ENCODE measurements at places on chromosomes 4 and X. TPM values are rescaled to one million over a fixed set of nuclear protein-coding genes. Genes with fewer than 3 reads are reported as not detected.

DNA sequence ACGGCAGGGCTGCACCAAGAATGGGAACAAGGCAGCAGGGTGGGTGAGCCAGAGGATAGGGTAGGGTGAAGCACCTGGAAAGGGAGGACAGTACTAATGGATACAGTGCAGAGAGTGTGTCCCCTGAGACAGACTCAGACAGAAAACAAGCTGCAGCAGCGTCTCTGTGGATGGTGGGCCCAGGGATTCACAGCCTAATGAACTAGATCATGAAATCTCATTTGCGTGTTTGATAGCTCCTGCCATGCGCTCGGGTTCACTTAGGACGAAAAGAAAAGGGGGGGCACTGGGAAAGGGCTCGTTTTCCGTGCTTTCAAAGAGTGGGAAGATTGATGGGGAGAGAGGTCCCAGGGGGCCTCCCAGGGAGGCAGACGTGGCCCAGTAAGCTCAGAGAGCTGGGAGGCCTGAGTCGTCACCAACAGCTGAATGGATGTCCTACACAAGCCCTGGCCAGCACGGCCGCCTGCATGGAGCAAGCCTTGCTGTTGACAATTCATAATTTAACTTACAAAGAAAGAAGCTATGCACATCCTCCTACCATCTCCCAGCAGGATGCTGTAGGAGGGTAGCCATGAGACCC is 446.9 kb downstream of the BCOR start:
- H3K36me3 ChIP-seq: no peaks in the 10 kb centered on the region
- no peak for DNase-seq
- H3K27me3 ChIP-seq: no peaks in the 10 kb centered on the region

GRCh38 chr4:143291314-143291713 is 45.4 kb upstream of the GAB1 start:
- H3K36me3 ChIP-seq: no peaks in the 10 kb centered on the region
- no peak overlapping the region for H3K27ac ChIP-seq
- H3K4me1 ChIP-seq: no peaks in the 10 kb centered on the region
- DNase-seq: no peak
- H3K4me3 ChIP-seq: no peak overlapping the region
- H3K27me3 ChIP-seq: no peaks in the 10 kb centered on the region

- no peak overlapping the region for H3K4me3 ChIP-seq
- no peaks in the 10 kb centered on the region for H3K4me1 ChIP-seq
- no peaks in the 10 kb centered on the region for H3K27me3 ChIP-seq
Observed at GRCh38 chr4:14767142-14767541, 235.1 kb upstream of the CPEB2 start.

DNA sequence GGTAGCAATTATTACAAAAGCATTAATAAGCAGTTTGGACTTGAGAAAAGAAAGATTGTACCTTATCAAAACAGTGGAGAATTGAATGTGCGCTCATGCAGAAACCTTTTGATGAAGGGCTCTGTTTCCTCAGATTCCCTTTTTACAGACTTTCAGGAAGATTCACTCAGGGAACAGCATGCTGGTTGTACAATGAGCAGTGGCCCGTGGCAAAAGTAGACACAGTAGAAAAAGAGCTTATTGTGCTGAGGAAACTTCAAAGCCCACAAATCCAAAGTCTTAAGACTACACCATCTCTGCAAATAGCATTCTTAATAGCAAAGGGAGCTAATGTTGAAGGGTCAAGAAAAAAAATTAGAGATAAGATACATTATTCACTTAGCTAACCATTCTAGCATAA is 858.9 kb downstream of the PDHA2 start:
- H3K27ac ChIP-seq: no peak overlapping the region
- no peak for DNase-seq
- H3K4me1 ChIP-seq: no peaks in the 10 kb centered on the region
- peaks cover 4% of the 10 kb centered on the region for H3K27me3 ChIP-seq

- H3K4me1 ChIP-seq: no peaks in the 10 kb centered on the region
- no peaks in the 10 kb centered on the region for H3K36me3 ChIP-seq
- H3K27me3 ChIP-seq: no peaks in the 10 kb centered on the region
- DNase-seq: no peak
- H3K4me3 ChIP-seq: no peak overlapping the region
- no peak overlapping the region for H3K27ac ChIP-seq
Observed at GRCh38 chrX:133838761-133839676, 146.4 kb downstream of the GPC3 start.

DNA sequence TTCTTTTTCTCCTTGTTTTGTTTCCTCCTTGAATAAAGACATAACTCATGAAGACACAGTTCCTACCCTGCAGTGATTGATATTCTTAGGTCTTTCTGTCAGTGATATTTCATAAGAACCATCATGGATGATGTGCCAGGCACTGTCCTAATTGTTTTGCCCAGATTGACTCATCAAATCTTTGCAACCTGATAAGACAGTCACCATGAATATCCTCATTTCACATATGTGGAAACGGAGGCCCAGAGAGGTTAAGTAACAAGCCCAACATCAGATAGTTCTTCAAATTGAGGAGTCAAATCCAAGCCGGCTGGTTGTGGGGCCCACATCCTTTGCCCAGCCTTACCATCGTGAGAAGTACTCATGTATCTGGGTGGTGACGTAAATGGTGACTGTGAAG is 69.9 kb downstream of the SEL1L3 start:
- H3K36me3 ChIP-seq: no peaks in the 10 kb centered on the region
- no peak for DNase-seq
- no peak overlapping the region for H3K27ac ChIP-seq
- no peaks in the 10 kb centered on the region for H3K27me3 ChIP-seq

GRCh38 chr4:21083413-21083812 is 383.2 kb downstream of the PACRGL start:
- no peaks in the 10 kb centered on the region for H3K27me3 ChIP-seq
- H3K27ac ChIP-seq: no peak overlapping the region
- DNase-seq: no peak
- no peaks in the 10 kb centered on the region for H3K36me3 ChIP-seq
- no peak overlapping the region for H3K4me3 ChIP-seq

- no peak overlapping the region for H3K27ac ChIP-seq
- no peaks in the 10 kb centered on the region for H3K36me3 ChIP-seq
- no peak for DNase-seq
- H3K27me3 ChIP-seq: peaks cover 3% of the 10 kb centered on the region
- H3K4me1 ChIP-seq: no peaks in the 10 kb centered on the region
Observed at GRCh38 chrX:140608111-140608510, 101.4 kb upstream of the LINC00632 start.

GRCh38 chr4:185734214-185734613 is 77.8 kb downstream of the SORBS2 start:
- H3K27me3 ChIP-seq: no peaks in the 10 kb centered on the region
- H3K36me3 ChIP-seq: peaks cover 10% of the 10 kb centered on the region
- no peak overlapping the region for H3K27ac ChIP-seq
- no peak for DNase-seq
- peaks cover 5% of the 10 kb centered on the region for H3K4me1 ChIP-seq
- H3K4me3 ChIP-seq: no peak overlapping the region

GRCh38 chr4:81220271-81220670 is 5.2 kb upstream of the PRKG2 start:
- no peaks in the 10 kb centered on the region for H3K4me1 ChIP-seq
- no peaks in the 10 kb centered on the region for H3K36me3 ChIP-seq
- no peaks in the 10 kb centered on the region for H3K27me3 ChIP-seq
- no peak for DNase-seq
- H3K4me3 ChIP-seq: no peak overlapping the region

- no peak for DNase-seq
- no peak overlapping the region for H3K27ac ChIP-seq
- no peak overlapping the region for H3K4me3 ChIP-seq
- no peaks in the 10 kb centered on the region for H3K36me3 ChIP-seq
Observed at GRCh38 chr4:6201580-6202091, 1.3 kb upstream of the JAKMIP1 start.

DNA sequence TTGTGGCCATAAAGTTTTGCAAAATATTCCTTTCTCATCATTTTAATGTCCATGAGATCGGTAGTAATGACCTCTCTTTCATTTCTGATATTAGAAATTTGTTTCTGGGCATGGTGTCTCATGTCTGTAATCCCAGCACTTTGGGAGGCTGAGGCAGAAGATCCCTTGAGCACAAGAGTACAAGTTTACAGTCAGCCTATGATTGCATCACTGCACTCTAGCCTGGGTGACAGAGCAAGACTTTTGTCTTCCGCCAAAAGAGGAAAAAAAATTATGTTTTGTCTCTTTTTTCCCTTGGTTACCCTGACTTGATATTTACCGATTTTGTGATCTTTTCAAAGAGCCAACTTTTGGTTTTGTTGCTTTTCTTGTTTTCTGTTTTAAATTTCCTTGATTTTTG is 10.8 kb upstream of the NKAP start:
- no peak overlapping the region for H3K27ac ChIP-seq
- H3K36me3 ChIP-seq: no peaks in the 10 kb centered on the region
- no peak overlapping the region for H3K4me3 ChIP-seq
- no peaks in the 10 kb centered on the region for H3K4me1 ChIP-seq

GRCh38 chr4:101600287-101600686 is 190.2 kb upstream of the BANK1 start:
- no peak overlapping the region for H3K4me3 ChIP-seq
- no peaks in the 10 kb centered on the region for H3K36me3 ChIP-seq
- H3K4me1 ChIP-seq: no peaks in the 10 kb centered on the region
- H3K27ac ChIP-seq: no peak overlapping the region
- H3K27me3 ChIP-seq: no peaks in the 10 kb centered on the region
- no peak for DNase-seq

DNA sequence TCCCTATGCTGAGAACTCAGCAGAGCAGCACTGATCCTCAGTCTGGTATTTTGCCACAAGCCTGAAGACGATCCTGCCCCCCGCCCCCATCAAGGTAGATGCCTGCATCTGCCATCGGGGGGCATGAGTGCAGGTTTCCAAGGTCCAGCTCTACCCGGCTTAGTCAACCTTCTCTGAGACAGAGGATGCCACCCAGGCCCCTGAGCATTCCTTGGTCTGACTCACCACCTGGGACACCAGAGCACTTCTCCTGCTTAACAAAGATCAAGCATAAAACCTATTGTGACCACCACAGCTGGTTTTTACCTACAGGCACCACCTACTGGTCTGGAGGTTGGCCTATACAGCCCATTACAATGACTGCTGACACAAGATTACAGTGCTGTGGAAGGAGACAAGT is 1168.1 kb downstream of the PCDH19 start:
- no peaks in the 10 kb centered on the region for H3K36me3 ChIP-seq
- H3K4me1 ChIP-seq: no peaks in the 10 kb centered on the region
- no peak for DNase-seq
- H3K27me3 ChIP-seq: no peaks in the 10 kb centered on the region

- H3K4me1 ChIP-seq: no peaks in the 10 kb centered on the region
- DNase-seq: no peak
- H3K36me3 ChIP-seq: no peaks in the 10 kb centered on the region
Observed at GRCh38 chr4:7319024-7319423, 115.7 kb downstream of the PSAPL1 start.

DNA sequence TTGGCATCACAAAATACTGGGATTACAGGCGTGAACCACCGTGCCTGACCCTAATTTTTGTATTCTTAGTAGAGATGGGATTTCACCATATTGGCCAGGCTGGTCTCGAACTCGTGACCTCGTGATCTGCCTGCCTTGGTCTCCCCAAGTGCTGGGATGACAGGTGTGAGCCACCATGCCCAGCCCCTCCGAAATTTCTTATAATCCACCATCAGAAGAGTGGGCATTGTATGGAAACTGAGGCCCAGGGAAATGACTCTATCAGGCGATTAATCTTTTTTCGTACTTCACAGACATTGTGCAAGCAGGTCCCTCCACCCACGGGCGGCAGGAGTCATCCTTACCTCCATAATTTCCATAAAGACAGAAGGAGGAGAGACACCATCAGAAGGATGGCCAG is 16.0 kb downstream of the CRLF2 start:
- no peak for DNase-seq
- H3K27me3 ChIP-seq: no peaks in the 10 kb centered on the region
- H3K36me3 ChIP-seq: no peaks in the 10 kb centered on the region
- no peak overlapping the region for H3K27ac ChIP-seq
- no peak overlapping the region for H3K4me3 ChIP-seq

- no peak overlapping the region for H3K4me3 ChIP-seq
- peaks cover 8% of the 10 kb centered on the region for H3K4me1 ChIP-seq
- H3K27ac ChIP-seq: no peak overlapping the region
- no peak for DNase-seq
- no peaks in the 10 kb centered on the region for H3K27me3 ChIP-seq
Observed at GRCh38 chrX:132401935-132402334, 86.9 kb downstream of the MBNL3 start.

- H3K27me3 ChIP-seq: no peaks in the 10 kb centered on the region
- no peaks in the 10 kb centered on the region for H3K36me3 ChIP-seq
- no peak for DNase-seq
- H3K27ac ChIP-seq: no peak overlapping the region
Observed at GRCh38 chr4:118139241-118139640, 105.0 kb downstream of the NDST3 start.

DNA sequence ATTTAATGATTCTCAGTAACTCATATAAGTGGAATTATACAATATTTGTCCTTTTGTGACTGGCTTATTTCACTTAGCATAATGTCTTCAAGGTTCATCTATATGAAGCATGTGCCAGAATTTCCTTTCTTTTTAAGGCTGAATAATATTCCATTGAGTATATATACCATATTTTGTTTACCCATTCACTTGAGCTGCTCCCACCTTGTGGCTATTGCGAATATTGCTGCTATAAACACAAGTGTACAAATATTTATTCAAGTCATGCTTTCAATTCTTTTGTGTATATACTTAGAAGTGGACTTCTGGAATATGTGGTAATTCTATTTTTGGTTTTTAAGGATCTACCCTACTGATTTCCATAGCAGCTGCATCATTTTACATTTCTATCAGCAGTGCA is 219.1 kb downstream of the MID1 start:
- H3K4me1 ChIP-seq: no peaks in the 10 kb centered on the region
- H3K36me3 ChIP-seq: no peaks in the 10 kb centered on the region
- no peak overlapping the region for H3K4me3 ChIP-seq
- DNase-seq: no peak

LGI2 gene
- polyA plus RNA-seq: not detected

GPR143 gene
- 0.46 TPM for polyA plus RNA-seq

P2RY4 gene
- polyA plus RNA-seq: not detected

CFI gene
- 589 TPM for polyA plus RNA-seq

AKAP4 gene
- not detected for polyA plus RNA-seq

RAB33A gene
- polyA plus RNA-seq: 0.59 TPM

BEND2 gene
- not detected for polyA plus RNA-seq

LYAR gene
- 5.0 TPM for polyA plus RNA-seq

SMIM10 gene
- 0.83 TPM for polyA plus RNA-seq

TCEAL2 gene
- 0.10 TPM for polyA plus RNA-seq

MAGEB17 gene
- polyA plus RNA-seq: not detected

ZNF718 gene
- polyA plus RNA-seq: 1.1 TPM

SFRP2 gene
- not detected for polyA plus RNA-seq

FUNDC2 gene
- polyA plus RNA-seq: 79.8 TPM

SSX3 gene
- not detected for polyA plus RNA-seq

ARMCX4 gene
- polyA plus RNA-seq: 1.4 TPM
